ENCODE measurements at places on chromosomes 7 and 10.

DNA sequence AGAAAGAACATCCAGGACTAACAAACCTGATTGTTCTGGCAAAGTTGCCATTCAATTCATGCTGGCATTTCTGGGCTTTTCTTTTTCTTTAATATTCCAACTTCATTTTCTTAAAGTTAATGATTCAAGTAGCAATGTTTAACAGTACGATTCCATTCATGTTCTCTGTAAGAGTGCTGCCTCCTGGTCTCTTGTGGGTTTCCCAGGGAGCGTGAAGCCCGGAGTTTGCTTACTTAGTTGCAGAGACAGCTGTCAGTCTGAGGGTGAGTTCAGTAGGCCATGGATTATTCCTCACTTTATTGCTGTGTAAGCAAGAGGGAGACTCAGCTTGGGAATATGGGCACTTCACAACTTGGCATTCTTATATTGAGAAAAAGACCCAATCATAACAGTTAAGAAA lies 142.2 kb downstream of the TWIST1 start:
- no peak for DNase-seq

DNA sequence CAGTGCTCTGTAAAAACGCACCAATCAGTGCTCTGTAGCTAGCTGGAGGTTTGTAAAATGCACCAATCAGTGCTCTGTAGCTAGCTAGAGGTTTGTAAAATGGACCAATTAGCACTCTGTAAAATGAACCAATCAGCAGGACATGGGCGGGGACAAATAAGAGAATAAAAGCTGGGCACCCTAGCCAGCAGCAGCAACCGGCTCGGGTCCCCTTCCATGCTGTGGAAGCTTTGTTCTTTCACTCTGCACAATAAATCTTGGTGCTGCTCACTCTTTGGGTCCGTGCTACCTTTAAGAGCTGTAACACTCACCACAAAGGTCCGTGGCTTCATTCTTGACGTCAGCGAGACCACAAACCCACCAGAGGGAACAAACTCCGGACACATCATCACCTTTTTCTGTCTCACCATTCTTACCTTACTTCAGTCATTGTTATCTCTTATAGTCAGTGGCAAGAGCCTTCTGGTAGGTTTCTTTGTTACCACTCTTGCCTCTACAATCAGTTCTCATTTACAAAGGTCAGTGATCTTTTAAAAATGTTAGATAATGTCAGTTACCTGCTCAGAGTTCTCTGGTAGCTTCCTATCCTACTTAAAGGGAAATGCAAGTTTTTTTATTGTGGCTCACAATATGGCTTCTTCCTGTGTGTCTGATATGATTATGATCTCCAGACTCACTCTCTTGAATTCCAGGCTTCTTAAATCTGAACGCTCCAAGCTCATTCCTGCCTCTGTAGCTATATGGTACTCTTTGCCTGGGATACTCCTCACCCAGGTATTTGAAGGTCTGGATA lies 4.5 kb downstream of the STAM start:
- no peak for DNase-seq

- DNase-seq: no peak
Measured at GRCh38 chr7:110801502-110801901, 289.4 kb upstream of the LRRN3 start.

- DNase-seq: no peak
Measured at GRCh38 chr10:88045656-88046415, 182.4 kb downstream of the PTEN start.

- DNase-seq: no peak
Measured at GRCh38 chr7:87344446-87344845, 1.0 kb upstream of the CROT start.

DNA sequence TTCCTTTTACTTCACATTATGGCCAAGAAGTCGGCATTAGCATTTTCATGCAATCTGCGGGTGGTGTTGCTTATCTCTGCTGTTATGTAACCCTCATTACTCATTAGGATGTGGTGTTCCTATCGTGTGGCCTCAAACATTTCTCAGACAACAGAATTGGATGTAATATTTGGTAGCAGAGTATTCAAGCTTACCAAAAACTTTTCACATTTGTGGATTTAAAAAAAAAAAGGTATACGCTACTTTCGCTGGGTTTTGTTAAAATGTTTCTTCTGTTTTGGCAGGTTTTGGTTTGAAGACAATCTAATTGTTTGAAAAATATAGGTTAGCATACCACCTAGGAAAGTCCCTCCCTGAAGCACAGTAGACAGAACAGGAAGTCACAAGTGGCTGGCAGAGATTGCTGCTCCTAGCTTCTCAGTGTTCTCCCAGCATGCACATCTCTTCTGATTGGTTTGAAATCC lies 128.8 kb downstream of the GATA3 start:
- no peak for DNase-seq

- DNase-seq: no peak
Measured at GRCh38 chr7:1516586-1517251, 12.5 kb upstream of the INTS1 start.

- DNase-seq: no peak
Measured at GRCh38 chr10:75367021-75367487, 34.5 kb downstream of the ZNF503 start.

GRCh38 chr7:129343099-129343700 lies 91.0 kb upstream of the STRIP2 start:
- no peak for DNase-seq

- DNase-seq: no peak
Measured at GRCh38 chr10:75464478-75465449, 33.3 kb downstream of the LRMDA start.

GRCh38 chr7:108193594-108194498 lies 63.7 kb upstream of the LAMB4 start:
- no peak for DNase-seq

GRCh38 chr10:43229208-43230061 lies 37.4 kb downstream of the RASGEF1A start:
- DNase-seq: peak; percentile 38

DNA sequence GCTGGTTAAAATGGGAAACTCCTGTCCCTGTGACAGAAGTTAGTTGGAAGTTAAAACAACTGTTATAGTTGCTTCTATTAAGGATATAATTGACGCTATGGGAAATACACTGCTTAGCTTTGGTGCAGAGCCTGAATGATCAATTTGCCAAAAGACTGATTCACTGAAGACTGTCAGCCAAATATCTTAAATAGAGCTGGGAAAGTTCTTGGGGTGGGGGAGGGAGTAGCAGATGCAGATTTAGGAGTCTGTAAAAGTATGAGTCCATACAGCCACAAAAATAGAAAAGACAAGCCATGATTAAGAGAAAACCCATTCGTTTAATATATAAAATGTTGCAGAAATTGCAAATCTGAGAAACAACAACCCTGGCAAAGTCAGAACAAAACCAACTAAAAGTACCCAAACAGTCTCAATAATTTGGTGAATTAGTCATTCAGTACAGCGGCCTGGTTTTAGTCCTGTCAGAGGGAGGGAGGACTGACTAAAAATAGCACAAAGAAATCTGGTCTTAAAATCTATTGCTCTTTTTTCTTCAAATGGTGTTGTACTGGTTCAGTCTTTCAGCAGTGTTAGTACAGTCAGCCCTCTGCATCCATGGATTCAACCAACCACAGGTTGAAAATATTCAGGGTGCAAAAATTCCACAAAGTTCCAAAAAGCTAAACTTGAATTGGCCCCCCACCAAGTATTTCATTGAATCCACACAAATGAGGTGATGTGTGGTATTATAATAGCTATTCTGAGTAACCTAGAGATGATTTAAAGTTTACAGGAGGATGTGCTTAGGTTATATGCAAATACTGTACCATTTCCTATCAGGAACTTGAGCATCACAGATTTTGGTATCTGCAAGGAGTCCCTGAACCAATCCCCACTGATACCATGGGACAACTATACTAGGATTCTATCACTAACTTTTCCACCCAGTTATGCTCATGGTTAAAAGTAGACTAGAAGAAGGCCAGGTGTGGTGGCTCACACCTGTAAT lies 30.0 kb downstream of the STK17A start:
- DNase-seq: no peak

DNA sequence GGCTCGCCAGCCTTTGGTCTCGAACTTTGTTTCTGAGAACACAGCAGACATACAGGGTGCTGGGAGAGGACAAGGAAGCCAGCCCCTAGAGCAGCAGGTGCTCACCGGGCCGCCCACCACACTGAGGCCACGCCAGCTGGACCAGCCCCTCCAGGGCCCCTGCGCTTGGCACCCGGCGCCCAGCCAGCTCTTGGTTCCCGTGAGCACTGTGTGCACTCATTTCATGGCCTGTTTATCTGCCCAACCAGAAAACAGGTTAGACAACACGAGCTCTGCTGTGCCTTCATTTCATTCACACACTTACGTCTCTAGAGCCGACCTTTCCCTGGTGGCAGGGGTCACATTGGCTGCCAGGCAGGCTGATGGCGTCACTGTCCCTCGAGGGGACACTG lies 104.0 kb downstream of the CYTH3 start:
- DNase-seq: no peak

DNA sequence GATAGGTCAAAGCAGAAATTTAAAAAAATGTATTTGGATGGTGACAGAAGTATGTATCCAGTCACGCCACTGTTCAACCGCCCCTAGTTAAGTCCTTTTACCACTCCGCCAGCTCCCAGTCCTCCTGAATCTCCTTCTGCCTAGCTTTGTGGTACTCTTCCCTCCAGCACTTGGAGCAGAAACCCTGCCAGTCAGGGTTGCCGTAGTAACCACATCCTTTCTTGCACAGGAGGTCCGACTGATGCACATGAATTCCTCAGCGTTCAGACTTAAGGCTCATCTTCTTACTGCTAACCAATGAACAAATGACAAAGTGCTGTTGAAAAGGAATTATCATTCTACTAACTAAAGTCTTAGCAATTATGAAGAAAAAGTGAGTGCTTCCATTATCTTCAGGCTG lies 175.3 kb upstream of the KCTD7 start:
- no peak for DNase-seq

DNA sequence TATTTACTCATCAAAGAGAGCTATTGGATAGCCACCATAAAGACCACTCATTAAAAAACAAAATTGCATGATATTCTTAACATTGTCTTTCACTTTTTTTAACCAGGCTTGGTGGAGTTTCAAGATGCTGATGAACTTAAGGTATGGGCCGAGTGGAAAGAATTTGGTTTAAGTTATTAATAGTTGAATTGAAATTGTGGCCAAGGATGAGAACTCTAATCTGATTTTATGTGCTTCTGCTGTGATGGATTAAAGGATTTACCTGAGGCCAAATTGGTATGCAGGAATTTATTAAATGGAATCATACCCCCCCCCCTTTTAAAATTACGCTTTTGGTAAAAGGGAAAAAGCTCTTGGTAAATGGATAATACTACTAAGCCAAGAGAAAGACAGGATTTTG lies 33.8 kb upstream of the TOMM7 start:
- no peak for DNase-seq

DNA sequence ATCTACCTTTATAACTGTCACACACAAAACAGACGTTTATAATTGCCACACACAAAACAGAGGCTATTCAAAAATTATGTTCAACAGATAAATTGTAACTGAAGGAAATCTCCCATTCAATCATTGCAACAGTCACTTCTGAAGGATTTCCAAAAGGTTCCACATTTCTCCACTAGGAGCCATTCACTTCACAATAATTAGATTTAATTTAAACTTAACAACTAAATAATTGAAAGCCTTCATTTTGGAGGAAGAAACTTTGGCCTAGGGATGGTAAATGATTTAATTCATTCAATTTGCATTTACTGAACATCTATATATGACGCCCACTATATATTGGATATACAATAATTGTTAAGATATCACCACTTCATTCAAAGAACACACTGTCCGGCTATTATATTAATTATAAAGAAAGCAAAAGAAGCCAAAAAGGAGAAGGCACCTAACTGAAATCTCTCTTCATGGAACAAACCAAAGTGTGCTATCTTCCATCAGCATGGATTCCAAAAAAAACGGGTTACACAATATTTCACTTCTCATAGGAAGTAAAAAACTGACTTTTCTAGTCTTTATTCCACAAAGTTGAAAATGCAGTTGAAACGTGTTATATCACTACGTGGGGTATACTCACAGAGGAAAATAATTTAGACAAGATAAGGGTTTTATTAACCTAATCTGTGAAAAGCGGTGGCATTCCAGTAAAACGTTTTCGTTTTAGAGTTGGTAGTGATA lies 1.7 kb downstream of the ATAD1 start:
- DNase-seq: no peak

DNA sequence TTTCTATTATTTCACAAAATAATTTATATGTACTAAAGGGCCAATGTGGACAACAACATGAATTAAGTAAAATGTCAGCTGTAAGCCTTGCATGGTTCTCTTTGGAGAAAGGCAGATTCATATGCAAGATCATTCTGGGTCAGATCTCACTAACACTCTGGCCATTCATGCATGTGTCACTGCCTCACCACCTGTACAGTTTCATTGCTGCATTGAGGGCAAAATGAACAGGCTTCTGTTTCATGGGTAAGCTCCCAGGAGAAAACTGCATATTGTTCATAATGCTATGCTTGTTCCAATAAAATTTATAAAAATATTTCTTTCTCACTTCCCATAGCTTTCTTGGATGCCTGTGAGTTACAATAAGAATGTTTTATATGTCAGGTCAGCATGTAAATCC lies 275.2 kb downstream of the ZNF248 start:
- no peak for DNase-seq

GRCh38 chr10:69866246-69866687 lies 64.6 kb downstream of the COL13A1 start:
- no peak for DNase-seq

DNA sequence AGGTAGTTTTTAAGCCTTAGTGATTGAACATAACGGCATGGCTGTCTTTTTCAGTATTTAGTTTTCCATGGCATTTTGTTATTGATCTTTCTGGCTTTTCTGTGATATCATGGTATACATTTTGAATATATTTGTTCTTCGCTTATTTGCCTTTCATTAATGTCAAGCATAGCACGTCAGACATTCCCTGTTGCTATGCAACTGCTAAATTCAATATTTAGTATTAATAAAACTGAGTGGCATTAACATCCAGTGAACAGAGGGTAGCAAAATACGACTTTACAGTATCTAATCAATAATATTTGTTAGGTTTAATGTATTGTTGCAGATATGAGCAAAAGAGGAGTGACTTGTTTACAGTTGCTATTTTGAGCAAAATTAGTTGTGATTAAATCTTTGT lies 72.5 kb downstream of the LCOR start:
- DNase-seq: no peak

GRCh38 chr7:107387573-107388219 lies 82.2 kb upstream of the GPR22 start:
- no peak for DNase-seq
